NCI-H1105 (cell line): ENCODE measurements at places on chromosomes 3 and 15.

- DNase-seq: no peak
Measured at GRCh38 chr3:152519376-152519775, 250.6 kb downstream of the MBNL1 start.

- no peak for DNase-seq
Measured at GRCh38 chr3:52493232-52494017, 1.7 kb upstream of the STAB1 start.

GRCh38 chr3:158743664-158744566 is 11.7 kb upstream of the RARRES1 start:
- DNase-seq: no peak

GRCh38 chr3:134072881-134073582 is 43.3 kb upstream of the SLCO2A1 start:
- no peak for DNase-seq

DNA sequence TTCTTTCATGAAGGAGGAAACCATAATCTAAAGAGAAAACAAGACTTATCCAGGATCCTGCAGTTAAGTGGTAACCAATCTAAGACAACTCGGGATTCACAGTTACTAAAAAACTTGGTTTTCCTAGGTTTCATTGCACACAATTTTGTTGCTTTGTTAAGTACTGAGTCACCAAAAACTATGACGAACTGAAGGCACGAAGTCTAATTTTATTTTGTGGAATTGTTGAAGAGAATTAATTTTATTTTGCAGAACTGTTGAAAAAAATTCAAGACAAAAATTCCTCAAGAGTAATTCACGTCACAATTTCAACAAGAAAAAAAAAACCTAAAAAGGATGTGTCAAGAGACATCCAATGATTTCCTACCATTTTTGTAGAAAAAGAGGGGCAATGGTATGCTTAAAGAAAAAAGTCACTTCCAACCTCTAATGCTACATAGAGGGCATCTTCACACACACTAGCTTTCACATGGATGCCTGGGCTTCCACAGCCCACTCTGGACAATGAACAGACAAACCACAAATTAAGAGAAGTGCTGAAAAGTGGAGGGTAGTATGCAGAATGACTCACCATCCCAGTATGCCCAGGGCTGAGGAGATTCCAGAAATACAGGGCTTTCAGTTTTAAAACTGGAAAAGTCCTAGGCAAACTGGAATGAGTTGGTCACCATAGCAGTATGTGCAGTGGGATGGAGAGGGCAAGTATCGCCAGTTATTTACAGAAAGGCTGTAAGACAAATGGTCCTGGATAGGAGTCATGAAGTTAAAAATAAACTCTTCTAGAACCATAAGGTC is 29.2 kb downstream of the PLOD2 start:
- no peak for DNase-seq

DNA sequence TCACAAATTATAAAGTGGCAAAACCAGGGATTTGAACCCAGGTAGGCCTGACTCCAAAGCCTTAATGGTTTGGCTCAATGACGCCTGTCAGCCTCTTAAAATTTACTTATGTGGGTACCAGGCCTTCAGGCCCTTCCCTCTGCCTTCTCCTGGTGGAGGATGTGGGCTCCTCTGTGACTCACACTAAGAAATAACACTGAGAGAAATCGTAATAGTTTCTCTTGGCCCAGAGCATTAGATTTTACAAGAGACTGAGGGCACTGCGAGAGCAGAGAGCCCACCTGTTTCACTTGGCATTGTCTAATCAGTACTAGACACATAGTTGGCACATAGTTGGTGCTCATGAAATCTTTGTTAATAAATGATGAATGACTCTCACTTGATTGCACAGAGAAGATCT is 505.2 kb downstream of the SHQ1 start:
- DNase-seq: no peak

DNA sequence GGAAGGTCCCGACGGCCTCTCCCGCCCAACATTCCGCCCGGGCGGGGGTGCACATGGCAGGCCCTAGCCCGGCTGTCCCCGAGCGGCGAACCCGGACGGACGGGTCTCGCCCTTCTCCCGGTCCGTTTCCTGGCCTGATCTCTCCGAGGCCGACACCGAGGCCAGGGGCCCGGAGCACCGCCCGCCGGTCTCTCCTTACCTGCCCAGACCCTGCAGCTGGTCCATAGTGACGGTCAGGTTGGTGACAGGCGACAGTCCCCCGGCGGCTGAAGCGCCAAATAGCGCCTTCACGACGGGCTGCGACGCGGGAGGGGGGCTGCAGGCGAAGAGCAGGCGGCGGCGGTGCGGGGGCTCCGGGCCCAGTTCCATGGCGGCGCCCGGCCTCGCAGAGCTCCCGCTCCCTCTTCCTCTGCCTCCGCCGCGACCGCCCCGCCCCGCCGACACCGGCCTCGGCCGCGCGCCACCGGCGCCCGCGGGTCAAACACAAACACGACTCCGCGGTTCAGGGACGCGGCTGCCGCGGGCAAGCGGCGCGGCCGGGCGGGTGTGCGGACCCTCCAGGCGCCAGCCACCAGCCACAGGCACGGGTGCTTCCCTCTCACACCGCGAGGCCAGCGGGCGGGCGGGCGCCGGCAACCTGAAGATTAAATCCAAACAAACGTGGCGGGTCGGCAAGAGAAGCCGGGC is 495 bp downstream of the CDC25A start:
- no peak for DNase-seq

DNA sequence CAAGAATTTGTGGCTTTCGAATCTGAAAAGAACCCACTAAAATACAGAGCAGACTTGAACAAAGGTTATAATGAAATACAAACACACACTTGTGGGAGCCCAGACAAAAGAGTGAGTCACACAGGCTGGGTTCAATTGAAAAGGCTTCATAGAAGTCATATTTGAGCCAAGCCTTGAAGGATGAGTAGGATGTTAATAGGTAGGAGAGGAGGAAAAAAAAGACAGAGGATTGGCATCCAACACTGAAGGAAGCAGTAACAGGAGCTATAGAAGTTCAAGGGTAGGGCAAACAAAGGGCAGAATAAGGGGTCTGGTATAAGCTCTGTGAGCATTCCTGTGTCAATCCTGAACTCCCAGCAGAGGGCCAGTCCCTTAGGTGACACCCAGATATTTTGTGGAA is 325.4 kb downstream of the FOXP1 start:
- no peak for DNase-seq

- no peak for DNase-seq
Measured at GRCh38 chr15:62026487-62027262, 33.6 kb downstream of the VPS13C start.

DNA sequence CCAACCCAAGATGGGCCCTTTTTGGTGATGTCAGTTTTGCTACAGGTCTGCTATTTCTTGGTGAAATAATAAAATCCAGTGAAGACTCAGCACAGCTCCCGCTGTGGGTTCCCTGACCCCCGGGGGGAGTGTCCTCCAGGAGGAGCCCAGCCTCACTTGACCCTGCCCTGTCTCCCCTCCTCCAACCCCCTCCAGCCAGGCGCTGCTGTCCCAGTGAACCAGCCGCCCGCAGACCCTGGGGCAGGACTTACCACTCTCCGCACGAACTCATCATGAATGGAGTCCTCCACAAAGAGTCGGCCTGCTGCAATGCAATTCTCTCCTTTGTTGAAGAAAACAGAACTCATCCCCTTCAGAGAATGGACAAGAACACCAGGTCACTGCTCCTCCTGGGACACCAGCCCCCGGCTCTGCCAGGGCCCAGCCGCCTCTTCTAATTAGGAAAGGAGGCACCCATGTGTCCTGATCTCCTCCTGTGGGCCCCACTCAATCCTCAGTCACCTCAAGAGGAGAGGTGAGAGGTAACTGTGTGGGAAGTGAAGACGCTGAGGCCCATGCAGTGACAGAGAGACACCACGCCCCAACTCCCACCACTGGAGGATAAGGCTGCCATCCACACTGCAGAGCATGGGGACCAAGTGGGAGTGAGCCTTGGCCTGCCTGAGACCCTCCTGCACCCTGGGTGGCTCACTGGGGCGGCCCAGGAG is 28.8 kb upstream of the SLC41A3 start:
- DNase-seq: no peak

GRCh38 chr15:83484636-83485035 is 37.5 kb downstream of the SH3GL3 start:
- no peak for DNase-seq

DNA sequence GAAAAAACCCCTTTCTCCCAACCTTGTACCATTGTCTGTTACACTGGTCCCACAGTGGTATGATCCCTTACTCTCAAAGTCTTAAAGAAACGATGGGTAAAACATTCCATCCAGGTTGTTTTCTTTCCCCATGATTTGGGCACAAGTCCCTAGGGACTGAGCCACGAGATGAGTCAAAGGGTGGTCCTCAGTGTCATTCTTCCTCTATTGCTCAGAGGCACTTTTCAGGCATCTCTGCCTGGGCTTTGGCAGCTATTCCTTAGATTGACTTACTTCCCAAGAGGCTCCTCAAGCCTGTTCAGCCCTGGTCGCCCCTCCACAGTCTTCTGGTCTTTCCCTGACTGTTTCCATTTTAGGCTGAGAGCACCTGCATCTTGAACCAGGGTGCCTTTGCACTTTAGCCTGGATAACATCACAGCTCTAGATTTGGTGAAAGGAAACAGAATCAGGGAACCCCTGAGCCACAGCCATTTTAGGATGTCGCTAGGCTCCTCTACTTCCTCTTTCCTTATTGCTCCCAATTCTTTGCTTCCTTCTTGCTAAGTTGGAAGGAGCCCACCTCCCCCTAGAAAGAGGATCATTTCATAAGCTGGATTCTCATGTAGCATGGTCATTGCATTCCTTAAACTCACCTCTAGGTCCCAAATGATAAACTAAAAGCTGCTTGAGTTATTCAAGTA is 131.0 kb upstream of the TPRG1 start:
- DNase-seq: no peak

GRCh38 chr3:60010781-60011180 is 961.0 kb upstream of the CFAP20DC start:
- DNase-seq: no peak

DNA sequence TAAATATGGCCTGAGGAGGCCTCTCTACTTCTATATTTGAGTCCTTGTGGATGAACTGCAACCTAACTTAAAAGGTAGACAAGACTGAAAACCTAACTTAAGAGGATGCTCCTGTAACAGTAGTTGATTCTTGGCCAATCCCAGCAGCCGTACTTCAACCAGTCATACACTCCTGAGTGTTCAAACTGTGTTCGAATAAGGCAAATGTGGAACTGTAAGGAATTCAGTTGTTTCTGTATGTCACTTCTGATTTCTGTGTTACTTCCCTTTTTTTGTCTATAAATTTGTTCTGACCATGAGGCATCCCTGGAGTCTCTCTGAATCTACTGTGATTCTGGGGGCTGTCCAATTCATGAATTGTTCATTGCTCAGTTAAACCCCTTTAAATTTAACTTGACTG is 20.5 kb downstream of the GALK2 start:
- DNase-seq: no peak

GRCh38 chr3:100009276-100010086 is 104.8 kb downstream of the FILIP1L start:
- no peak for DNase-seq

DNA sequence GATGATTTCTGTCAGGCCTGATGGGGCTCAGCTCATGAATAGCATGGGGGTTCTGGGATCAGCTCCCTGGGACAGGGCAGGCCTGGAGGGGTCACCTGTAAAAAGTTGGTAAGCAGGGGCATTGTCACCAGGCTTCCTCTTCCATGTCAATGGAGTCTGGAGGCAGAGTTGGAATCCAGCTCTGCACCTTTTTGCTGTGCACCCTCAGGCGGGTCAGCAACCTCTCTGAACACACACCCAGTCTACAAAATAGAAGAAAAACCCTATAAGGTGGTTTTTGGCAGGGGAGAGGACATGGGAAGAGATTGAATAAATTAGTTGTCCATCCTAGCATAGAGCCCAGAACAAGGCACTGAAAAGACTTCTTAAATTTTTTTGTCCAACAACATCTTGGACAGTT is 77.2 kb upstream of the NR2E3 start:
- no peak for DNase-seq

GRCh38 chr15:41695750-41696436 is 35.7 kb downstream of the MGA start:
- DNase-seq: no peak

DNA sequence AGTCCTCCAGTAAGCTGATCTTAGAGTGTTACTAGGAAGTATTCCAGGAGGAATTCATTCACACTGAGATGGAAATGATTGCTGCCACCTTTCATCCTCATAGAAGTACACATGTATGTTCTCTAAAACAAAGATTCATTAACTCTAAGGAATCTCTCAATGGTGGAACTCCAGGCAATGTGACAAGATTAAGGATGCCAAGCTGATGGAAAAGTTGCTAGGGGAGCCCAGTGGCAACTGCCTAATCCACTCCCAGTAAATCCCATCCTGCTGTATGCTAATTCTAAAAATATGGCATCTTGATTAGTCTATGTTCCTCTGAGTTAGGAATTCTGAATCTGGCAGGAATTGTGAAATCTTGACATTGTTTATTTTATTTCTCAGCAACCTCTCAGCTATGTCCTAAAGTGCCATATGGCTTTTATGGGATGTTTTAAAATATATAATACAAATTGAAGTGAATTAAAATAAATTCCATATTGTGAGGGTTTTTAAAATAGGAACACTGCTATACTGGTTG is 210.0 kb upstream of the TRIM42 start:
- DNase-seq: no peak

GRCh38 chr3:173744895-173745294 is 347.4 kb downstream of the NLGN1 start:
- no peak for DNase-seq

GRCh38 chr3:124558991-124559845 is 171.0 kb upstream of the UMPS start:
- DNase-seq: peak; percentile 92

- DNase-seq: no peak
Measured at GRCh38 chr3:9784965-9785364, 7.3 kb downstream of the TADA3 start.

GRCh38 chr3:48422681-48423080 is 7.2 kb downstream of the PLXNB1 start:
- no peak for DNase-seq

DNA sequence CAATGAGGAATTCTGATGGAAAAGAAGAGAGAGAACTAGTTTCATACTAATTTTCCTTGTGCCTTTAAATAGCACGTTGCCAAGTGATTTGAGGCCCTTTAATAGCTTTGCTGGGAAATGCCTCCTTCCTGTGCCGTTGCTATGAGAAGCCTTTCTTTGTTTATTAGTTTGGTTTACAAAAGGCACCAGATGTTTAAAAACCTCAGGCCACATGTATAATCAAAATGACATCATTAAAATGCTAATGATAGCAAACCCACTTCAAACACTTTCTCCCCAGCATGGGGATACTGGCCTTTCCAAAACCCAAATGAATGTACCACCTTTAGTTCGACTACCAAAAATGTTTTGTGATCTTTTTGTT is 50.0 kb upstream of the TBC1D23 start:
- DNase-seq: peak; percentile 20
